ENCODE measurements at places on chromosomes 13 and 19. TPM values are rescaled to one million over a fixed set of nuclear protein-coding genes. Genes with fewer than 3 reads are reported as not detected.

DNA sequence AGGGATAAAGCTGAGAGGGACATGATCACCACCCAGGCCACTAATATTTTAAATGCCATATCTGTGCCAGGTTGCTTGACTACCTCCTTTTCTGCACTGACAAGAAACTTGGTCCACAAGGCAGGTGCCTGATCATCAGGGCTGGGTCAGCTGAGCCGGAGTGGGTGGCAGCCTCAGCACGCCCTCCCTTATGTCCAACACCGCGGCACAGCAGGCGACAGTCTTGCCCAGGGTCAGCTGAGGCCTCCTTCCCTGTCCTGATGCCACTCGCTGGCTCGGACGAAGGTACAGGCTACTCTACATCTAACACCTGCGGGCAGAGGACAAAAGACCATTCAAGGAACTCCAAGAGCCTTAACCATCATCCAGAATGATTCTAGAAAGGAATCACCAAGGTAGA, 16.9 kb downstream of the ZC3H4 start:
- peaks cover 76% of the 10 kb centered on the region for H3K4me1 ChIP-seq
- peak; percentile 34 for DNase-seq
- no peak overlapping the region for H3K4me3 ChIP-seq

DNA sequence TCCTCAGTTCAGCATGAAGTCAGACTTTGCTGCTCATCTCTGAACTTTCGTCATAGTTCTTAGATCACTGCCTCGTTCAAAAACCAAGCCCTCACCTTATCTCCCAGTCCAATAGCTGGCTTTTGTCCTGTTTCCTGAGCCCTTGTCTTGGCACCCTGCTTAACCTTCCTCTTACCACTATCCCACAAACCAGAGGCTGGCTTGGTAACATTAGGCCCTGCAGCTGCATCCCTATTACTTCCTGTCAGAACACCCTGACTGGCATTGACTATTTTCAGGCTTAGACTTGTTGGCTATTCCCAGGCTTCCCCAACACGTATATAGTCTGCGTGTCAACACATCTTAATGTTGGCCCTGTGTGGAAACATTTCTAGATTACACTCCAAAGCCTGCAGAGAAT, 172.4 kb downstream of the VWA8 start:
- DNase-seq: no peak
- no peak overlapping the region for H3K4me3 ChIP-seq
- no peaks in the 10 kb centered on the region for H3K36me3 ChIP-seq
- no peaks in the 10 kb centered on the region for H3K27me3 ChIP-seq

DNA sequence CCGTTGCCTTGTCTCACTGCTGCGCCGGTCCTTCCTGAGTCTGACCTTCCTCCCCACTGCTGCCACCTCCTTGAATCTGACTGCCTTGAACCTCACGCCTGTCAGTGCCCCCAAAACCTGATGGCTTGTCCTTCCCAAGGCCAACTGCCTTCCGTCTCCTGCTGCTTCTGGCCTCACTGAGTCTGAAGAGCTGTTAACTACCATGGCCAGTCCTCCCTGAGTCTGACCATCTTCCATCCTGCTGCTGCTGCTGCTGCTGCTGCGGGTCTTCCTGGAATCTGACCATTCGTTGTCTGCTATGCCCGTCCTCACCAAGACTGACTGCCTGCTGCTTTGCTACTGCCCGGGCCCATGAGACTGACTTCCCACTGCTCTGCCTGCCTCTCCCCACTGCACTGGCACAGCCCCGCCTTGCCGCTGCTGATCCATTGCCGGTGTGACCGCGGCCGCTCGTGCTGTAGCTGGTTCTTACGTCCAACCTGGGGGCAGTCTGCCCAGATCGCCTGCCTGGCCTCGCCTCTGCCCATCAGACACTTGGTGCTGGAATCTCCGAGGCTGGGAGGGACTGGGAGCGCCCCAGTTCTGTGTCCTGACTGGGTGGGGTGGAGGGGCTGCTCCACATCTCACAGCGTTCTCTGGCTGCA, 2.9 kb upstream of the RCN3 start:
- H3K36me3 ChIP-seq: no peaks in the 10 kb centered on the region
- H3K4me3 ChIP-seq: no peak overlapping the region
- no peak for DNase-seq
- H3K4me1 ChIP-seq: peaks cover 4% of the 10 kb centered on the region

DNA sequence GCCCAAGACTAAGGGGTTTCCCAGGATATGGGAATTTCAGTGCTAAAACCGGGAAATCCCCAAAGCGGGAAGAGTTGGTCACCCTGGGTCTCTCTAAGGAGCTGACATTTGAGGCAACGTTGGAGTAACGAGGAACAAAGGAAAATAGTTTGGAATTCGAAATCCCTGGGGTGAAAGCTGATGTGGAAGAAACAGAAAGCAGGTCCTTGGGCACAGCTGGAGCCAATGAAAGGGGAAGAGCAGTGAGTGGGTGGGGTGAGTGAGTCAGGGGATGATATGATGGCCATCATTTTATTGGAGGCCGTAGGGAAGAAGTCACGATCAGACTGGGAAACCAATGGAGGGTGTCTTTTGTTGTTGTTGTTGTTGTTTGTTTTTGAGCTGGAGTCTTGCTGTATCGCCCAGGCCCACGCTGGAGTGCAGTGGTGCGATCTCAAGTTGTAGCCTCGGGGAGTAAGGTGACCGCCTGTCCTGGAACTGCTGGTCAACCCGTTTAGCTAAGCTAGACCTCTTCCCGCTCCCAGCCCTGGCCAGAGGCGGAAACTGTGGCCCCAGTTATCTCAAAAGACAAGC, 3.4 kb upstream of the RFX2 start:
- DNase-seq: no peak
- no peak overlapping the region for H3K27ac ChIP-seq
- no peaks in the 10 kb centered on the region for H3K36me3 ChIP-seq
- H3K27me3 ChIP-seq: no peaks in the 10 kb centered on the region

- no peak overlapping the region for H3K4me3 ChIP-seq
- no peaks in the 10 kb centered on the region for H3K36me3 ChIP-seq
- H3K27ac ChIP-seq: no peak overlapping the region
- peaks cover 27% of the 10 kb centered on the region for H3K4me1 ChIP-seq
Measured at GRCh38 chr13:75723901-75724300, 87.8 kb downstream of the LMO7 start.

The IZUMO4 gene
- 3.2 TPM for total RNA-seq

The ASF1B gene
- total RNA-seq: 0.54 TPM

The TTC9B gene
- total RNA-seq: not detected

DNA sequence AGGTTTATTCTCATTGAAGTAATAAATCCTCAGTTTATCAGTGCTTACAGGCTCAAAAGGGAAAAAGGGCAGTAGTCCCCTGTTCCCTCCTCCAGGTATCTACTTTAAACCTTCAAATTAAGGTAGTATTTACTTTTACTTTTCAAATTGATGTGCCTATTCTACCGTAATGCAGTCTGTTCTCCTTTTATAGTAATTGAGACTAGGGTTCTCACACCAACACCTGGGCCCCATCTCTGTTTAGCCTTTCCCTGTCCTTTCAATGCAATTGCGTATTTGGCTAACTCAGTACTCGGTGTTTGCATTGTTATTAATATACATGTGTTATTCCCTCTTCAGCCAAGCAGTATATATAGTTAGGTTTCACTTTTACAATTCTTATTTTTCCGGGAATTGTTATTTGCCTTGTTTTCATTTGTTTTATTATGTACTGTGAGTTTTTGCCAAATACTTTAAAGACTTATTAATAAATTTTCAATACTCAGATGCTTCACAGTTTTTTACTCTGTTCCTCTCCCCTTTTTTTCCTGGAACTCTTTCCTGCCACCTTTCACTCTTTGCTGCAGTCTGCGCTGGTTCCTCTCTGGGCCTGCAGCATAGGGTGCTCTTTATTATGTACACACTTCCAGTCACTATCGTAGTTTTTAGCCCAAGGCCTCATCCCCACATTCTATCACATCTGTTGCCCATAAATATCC, 30.3 kb downstream of the USPL1 start:
- H3K27me3 ChIP-seq: no peaks in the 10 kb centered on the region
- no peak overlapping the region for H3K27ac ChIP-seq
- no peak overlapping the region for H3K4me3 ChIP-seq
- H3K4me1 ChIP-seq: no peaks in the 10 kb centered on the region
- peaks cover 29% of the 10 kb centered on the region for H3K36me3 ChIP-seq

DNA sequence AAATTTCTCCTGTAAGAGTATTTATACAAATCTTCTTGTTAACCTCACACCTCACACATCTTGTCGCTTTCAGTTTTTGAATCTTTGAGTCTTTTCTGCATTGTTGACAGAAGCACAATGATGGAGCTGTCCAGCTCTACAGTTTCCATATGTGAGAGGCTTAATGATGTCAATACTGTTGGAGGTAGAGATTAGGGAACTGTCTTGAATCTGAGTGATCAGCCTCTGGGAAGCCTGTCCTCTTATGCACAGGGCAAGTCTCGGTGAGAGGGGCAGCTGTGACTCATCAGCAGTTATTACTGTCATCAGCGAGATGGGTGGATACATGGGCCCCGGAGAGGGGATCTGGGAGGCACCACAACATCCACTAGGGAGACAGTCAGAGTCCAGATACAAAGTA, 4.6 kb upstream of the ITGBL1 start:
- H3K27me3 ChIP-seq: no peaks in the 10 kb centered on the region
- DNase-seq: no peak
- no peaks in the 10 kb centered on the region for H3K36me3 ChIP-seq
- no peak overlapping the region for H3K27ac ChIP-seq
